NCI-H146 (cell line): ENCODE measurements at places on chromosomes 3 and 15.

GRCh38 chr15:28912422-28912821 lies 26.6 kb downstream of the APBA2 start:
- no peak for DNase-seq

- no peak for DNase-seq
These were observed 8.8 kb upstream of the KCTD6 start for GRCh38 chr3:58482917-58483636.

DNA sequence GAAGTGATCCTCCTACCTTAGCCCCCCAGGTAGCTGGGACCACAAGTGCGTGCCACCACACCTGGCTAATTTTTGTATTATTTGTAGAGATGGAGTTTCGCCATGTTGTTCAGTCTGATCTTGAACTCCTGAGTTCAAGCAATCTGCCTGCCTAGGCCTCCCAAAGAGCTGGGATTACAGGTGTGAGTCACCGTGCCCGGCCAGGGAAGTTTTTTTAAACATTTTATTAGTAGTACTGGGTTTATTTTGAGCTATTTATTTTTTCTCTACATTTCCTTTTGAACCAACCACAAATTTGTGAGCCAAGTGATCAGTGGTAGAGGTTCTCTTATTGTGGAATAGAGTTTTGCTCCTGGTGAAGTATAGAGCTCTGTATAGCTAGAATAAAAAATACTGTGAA lies 33.7 kb downstream of the ARMC8 start:
- DNase-seq = no peak

- no peak for DNase-seq
These were observed 154.2 kb downstream of the IMPG2 start for GRCh38 chr3:101166150-101166549.

- DNase-seq = no peak
These were observed 71.7 kb downstream of the TOP2B start for GRCh38 chr3:25593001-25593400.

DNA sequence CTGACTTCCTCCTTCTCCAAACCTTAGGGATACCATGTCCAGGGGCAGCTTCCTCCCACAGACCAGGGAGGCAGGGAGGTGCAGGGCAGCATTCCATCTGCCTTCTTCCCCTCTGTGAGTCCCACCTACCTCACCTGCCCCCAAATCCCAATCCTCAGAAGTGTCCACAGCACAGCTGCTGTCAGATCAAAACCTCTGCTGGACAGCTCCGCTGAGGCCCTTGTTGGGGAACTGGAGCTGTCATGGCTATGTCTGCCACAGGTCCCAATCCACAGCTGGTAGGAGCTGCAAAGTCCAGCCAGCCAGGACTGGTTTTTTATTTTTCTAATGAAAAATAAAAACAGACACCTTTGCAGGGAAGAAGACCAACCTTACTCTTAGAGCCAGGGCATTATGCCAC lies 40.7 kb upstream of the TBC1D21 start:
- no peak for DNase-seq

DNA sequence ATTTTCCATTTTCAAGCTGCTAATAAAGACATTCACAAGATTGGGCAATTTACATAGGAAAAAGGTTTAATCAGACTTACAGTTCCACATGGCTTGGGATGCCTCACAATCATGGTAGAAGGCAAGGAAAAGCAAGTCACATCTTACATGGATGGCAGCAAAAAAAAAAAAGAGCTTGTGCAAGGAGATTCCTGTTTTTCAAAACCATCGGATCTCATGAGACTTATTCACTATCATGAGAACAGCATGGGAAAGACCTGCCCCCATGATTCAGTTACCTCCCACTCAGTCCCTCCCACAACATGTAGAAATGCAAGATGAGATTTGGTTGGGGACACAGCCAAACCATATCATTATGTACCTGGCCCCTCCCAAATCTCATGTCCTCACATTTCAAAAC lies 202.0 kb downstream of the FNDC3B start:
- DNase-seq = no peak

- no peak for DNase-seq
These were observed 552.8 kb downstream of the FOXP1 start for GRCh38 chr3:71030748-71031147.

DNA sequence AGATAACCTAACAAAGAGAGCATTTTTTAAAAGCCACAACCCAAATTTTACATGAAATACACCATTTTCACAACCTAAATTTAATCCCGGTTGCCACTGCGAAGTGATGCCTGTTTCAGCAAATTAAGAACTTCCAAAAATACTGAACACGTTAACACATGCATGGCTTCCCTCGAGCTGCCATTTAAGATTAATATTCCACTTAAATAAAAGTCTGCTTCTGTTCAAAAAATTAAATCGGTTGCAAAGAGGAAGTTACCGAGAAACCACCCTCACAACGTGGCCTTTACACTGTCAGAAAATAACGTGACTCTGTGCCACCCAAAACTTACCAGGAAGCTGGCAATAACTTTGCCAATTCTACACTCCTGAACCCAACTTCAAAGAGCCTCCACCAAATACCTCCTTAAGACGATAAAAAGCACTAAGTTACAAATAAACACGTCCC lies 1.2 kb downstream of the TBL1XR1 start:
- DNase-seq = no peak

GRCh38 chr3:70973558-70973957 lies 610.0 kb downstream of the FOXP1 start:
- DNase-seq = no peak

GRCh38 chr15:33757516-33758232 lies 210.6 kb upstream of the CHRM5 start:
- DNase-seq = no peak

GRCh38 chr3:23761440-23761896 lies 44.3 kb upstream of the UBE2E1 start:
- peak; percentile 17 for DNase-seq

DNA sequence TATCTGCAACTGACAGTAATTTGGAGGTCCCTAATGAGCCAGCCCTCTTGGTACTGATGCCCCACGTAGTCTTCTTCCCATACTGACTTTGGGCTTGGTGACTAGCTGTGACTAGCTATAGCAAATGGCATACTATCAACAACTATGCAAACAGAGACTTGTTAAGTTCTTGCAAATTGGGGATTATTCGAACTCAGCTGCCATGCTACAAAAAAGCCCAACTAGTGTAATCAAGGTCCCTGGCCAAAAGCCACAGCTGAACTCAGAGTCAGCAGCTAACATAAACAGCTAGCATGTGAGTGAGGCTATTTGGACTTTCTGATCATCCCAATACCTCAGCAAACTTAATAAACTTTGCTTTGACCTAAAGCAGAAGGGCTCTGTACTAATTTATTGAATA lies 121.2 kb upstream of the PLXND1 start:
- DNase-seq = no peak

GRCh38 chr3:10286596-10287295 lies 6.0 kb downstream of the GHRL start:
- peak; percentile 78 for DNase-seq

GRCh38 chr3:56375654-56376053 lies 92.6 kb downstream of the ERC2 start:
- DNase-seq = no peak

GRCh38 chr3:36166477-36166876 lies 213.8 kb upstream of the STAC start:
- DNase-seq = no peak

GRCh38 chr3:172134352-172134751 lies 95.0 kb downstream of the FNDC3B start:
- no peak for DNase-seq

- no peak for DNase-seq
These were observed 79.7 kb downstream of the FBN1 start for GRCh38 chr15:48565560-48566482.

DNA sequence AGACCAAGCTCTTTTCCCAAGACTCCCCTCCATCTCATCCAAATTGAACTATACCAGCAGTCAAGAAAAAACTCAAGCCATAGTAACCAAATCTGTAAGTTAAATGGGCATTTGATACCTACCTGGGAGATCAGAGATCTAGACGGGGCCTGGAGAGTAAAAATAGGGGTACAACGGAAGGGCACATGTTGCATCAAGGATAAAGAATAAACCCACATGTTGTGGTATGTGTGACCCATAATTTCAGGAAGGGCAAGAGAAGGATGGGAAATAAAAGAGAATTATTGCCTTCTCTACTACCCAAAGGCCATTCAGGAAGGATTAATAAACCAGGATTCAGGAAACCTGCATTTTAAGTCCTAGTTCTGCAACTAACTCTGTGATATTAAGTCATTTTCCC lies 1.5 kb downstream of the TEX55 start:
- no peak for DNase-seq

DNA sequence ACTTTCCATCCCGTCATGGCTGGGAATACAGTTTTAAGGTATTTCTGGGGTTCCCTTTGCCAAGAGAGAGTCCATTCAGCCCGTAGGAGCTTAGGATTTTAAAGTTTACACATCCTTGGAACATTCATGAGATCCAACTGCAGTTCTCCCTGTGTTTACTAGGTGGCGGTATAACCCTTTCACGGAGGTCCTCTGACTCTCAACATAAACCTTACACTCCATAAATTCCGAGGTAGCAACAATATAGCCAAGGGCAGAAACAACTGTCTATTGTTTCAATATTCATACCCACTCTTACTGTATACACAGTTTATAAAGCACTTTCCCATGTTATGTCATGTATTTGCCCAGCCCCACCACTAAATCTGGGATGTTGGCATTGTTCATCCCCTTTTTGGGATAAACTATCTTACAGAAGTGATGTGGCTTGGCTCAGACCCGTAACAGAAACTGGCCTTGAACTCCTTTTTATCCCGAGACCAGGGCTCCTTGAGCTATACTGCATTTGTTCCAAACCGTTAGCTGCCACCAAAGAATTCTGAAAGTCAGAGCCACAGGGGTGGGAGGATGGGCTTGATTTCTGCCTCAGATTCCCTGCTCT lies 69.2 kb upstream of the COL6A5 start:
- peak; percentile 33 for DNase-seq

DNA sequence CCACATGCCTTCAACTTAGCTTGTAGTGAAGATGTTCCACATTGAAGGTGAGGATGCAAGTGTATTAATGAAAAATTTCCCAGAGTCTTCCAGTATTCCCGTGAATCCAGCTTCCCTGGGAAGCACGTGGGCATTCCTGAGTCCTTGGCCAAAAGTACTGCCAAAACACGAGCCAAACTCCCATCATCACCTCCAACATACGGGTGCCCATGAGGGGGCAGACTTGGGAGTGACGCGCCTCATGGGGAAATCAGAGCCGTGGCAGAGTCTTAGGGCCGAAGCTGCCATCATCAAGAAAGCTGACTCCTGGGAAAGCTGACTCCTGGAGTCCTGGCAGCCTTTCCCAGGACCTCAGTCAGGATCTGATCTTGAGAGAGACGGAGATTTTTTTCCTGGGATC lies 20.1 kb upstream of the TM2D3 start:
- DNase-seq = no peak

- DNase-seq = peak; percentile 40
These were observed 3.1 kb downstream of the CHRNB4 start for GRCh38 chr15:78637776-78638435.

DNA sequence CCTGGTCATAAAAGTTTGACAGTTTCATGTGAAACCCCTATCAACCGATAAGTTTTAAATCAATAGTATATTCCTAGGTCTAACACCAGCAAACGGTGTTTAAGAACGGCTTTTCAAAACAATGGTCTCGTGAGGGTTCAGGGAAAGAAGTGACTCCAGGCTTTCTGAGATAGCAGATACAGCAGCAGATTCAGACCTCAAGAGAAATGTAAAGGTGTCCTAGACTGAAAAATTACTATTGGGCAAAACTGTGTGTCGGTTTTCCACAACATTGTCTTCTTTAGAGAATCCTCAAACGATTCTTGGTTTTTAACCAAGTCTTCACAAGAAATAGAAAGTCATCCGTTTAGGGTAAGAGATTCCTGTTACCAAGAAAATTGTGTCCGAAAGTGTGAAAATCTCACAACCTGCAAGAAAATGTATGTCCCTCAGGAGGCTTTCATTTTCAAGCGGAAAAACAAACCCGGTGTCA lies 1.2 kb downstream of the SETD2 start:
- DNase-seq = no peak

GRCh38 chr3:9175421-9175820 lies 74.0 kb downstream of the SRGAP3 start:
- no peak for DNase-seq

- no peak for DNase-seq
These were observed 341.6 kb downstream of the ZNF385D start for GRCh38 chr3:21409401-21409800.

DNA sequence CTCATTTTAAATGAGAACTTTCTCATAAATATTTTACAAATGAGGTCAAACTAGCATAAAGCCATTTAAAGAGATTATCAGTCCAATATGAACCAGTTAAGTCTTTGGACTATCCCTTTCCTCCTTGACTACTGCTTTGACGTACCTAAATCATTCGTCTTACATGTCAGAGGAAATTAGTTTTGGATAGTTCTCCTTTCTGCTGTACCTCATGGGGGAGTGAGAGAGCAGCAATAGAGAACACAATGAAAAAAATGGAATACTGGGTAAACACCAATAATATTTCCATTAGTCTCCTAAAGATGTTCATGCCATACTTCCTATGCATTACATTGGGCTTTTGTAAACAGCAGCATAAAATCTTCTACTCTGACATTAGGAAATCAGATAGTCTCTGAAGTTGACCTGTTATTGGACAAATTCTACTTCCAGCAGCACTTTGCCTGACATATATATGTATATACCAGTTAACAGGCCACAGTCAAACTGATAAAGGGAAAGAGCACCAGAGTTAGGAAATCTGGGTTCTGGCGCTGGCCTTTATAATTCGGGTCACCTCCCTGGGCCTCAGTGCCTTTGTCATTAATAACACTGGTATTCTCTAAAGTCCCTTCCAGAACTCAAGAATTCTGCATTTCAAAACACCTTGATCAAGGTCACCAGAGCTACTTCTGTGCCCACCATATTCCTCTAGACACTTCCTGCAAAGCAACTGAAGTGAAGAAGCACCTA lies 26.8 kb downstream of the TIMMDC1 start:
- DNase-seq = no peak

- no peak for DNase-seq
These were observed 42.8 kb upstream of the ADAMTSL3 start for GRCh38 chr15:83610901-83611685.

DNA sequence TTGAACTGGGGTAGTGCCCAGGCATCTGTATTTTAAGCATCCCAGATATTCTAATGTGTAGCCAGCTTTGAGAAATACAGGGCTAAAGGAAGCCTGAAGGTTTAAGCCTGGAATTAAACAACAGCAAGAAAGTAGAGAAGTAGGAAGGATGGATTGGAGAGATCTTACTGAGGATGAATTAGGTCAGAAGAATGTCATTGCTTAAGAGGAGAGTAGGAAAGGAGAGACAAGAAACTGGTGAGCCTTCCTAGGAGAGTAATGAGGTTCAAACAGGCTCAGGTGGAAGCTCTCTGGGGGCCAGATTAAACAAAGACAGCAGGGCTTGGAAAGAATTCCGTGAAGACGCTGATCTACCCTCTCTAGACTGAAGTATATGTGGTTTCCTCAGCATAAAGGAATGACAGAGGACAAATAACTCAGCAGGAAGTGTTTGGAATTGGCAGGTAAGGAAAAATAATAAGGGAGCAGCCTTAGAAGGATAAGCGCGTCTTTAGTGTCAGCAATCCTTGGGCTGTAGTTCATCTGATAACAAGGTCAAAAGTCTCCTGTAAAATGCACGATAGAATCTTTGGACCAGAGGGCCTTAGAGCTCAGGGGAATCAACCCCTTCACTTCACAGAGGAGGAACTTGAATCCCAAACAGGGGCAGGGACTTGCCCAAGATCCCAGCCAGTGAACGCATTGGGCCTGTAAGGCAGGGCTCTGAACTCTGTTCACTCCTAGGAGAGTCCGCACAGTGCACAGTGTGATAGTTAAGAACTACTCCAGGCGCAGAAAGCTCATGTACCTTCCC lies 90.9 kb downstream of the TP63 start:
- peak; percentile 29 for DNase-seq

- DNase-seq = no peak
These were observed 23.0 kb downstream of the LIMD1 start for GRCh38 chr3:45617430-45618080.
